Stimulated activated CD4-positive, alpha-beta T cell treated with anti-CD3 and anti-CD28 coated beads, Interleukin-2, amount 100 ng/mL, for 4 hours (primary cell): ENCODE measurements at places on chromosomes 6 and 20.

GRCh38 chr6:106820412-106820852 is 154.1 kb downstream of the CD24 start:
- no peak for DNase-seq

DNA sequence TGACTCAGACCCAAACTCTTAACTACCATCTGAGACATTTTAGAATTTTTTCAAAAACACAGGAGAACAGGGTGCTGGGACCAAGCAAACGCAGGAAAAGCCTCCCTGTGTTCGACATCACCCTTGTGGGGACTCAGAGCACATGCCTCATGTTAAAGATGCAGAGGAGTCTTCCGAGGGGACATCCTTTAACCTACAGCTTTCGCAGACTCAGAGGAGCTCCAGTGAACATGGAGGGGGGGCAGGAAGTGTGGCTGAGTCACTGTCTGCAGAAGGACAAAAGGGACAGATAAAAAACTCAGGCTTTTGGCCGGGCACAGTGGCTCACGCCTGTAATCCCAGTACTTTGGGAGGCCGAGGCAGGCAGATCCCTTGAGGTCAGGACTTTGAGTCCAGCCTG is 15.1 kb downstream of the BMP7 start:
- DNase-seq = no peak

GRCh38 chr6:101202867-101203374 is 190.6 kb upstream of the GRIK2 start:
- no peak for DNase-seq

GRCh38 chr6:116954938-116955337 is 77.9 kb downstream of the RFX6 start:
- DNase-seq = no peak

DNA sequence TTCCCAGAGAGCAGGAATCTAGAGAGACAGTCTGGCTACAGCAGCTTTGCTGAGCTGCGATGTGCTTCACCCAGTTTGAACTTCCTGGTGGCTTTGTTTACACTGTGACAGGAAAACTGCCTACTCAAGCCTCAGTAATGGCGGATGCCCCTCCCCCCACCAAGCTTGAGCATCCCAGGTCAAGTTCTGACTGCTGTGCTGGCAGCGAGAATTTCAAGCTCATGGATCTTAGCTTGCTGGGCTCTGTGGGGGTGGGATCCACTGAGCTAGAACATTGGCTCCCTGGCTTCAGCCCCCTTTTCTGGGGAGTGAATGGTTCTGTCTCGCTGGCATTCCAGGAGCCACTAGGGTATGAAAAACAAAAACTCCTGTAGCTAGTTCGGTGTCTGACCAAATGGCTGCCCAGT is 91.0 kb upstream of the ESR1 start:
- no peak for DNase-seq

DNA sequence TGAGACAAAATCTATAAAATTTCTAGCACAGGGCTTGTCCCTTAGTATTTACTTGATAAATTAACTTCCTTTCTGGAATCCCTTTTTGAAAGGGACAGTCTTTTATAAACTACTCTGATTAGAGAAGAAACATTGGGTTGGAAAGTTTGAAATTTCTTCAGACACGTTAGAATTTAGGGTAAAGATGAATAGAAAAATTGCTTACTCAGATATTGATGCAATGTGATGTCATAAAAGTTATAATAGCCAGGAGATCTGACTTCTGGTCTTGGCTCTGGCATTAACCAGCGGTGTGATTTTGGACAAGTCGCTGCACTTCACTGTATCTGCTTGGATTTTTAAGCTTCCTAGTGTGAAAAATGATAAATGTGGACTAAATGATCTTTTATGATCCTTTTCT is 9.7 kb upstream of the TNFRSF21 start:
- no peak for DNase-seq

DNA sequence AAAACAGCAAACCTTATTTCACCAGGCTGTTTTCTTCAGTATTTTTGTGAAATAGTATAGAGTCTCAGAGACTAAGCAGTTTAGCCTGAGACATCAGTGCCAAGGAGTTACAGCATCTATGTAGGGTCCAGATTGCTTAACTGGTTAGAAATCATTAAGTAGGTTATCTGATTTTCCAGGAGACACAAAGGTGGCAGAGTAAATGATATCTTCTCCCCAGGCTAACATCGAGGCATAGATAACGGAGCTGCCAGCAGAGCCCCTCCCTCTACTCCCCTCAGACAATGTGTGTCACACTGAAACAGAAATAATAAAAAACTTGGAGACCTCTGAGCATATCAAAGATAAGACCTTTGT is 473.0 kb upstream of the CITED2 start:
- no peak for DNase-seq
